Left renal pelvis (tissue), 4 donors: ENCODE measurements at places on chromosomes 11 and 22.
A peak's percentile ranks its signal among the peaks of the same experiment; 100 is the strongest.

DNA sequence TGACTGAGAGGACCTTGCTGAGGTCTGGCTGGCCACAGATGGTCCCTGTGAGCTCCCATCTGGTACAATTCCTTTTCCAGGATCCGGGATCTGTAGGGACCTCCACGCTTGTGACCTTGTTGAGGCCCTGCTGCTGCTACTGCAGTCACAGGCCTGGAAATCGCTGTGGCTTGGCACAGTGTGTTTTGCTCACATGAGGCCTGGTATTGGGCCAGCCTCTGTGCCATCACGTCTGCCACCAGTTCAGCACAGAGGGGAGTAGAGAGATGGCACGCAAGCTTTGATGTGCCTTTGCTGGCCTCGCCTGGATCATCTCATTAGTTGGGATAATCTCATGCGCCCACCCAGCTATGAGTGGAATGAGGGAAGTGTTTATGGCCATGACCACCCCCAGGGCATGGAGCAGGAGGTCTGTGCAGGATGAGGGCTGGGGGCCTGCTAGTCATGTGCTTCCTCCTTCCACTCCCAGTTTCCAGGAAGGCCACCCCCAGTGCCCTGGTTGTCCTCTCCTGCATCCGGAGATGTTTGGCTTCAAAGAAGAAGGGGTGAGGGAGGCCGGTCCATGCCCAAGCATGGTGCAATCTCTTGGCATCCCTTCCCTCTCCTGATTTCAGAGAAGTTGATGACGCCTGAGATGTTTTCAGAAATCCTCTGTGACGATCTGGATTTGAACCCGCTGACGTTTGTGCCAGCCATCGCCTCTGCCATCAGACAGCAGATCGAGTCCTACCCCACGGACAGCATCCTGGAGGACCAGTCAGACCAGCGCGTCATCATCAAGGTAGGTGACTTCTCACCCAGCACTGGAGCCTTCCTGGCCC lies 22.4 kb downstream of the DERL3 start:
- no peak for DNase-seq

DNA sequence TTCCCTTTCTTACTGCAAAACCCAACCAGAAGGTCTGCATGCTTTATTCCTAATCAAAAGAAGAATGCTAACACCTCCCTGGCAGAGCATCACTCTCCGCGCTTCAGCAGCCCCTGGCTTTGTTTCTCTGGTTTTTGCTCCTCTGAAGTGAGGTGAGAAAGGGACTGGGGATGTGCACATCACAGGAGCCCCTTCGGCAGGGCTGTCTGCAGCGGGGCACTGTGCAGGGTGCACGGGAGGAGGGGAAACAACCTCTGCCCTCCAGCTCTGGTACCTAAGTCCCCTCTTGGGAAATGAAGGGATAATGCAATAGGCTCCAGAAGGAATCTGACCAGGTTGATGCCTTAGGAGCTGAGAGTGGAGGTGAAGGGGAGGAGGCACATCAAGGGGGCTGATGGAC lies 312.7 kb downstream of the NTM start:
- no peak for DNase-seq

- DNase-seq: no peak
These were observed 8.0 kb upstream of the CD82 start for GRCh38 chr11:44557464-44557863.

- no peak for DNase-seq
These were observed at the start of gene PGAP2 for GRCh38 chr11:3807909-3808860. Gene PGAP2, plus strand, starts transcription at chr11:3808560. Its CDS starts 2,700 bp downstream, at chr11:3811260.

DNA sequence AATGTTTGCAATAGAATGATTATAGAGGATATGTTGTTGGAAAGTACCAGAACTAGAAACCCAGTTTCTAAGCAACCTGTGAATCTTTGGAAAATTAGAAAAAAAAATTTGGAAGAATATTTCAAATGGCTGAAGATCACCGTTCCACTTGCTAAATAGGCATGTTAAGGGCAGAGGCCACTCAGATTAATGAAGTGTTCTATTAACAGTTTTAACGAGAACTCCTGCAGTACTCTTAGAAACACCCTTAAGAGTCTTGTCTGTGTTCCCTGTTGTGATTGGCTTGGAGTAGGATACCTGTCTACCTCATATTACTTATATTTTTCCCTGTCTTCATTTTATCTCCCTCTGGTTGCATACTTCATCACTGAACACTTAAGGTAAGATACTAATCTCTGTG lies 4.6 kb downstream of the C11orf54 start:
- DNase-seq: no peak

DNA sequence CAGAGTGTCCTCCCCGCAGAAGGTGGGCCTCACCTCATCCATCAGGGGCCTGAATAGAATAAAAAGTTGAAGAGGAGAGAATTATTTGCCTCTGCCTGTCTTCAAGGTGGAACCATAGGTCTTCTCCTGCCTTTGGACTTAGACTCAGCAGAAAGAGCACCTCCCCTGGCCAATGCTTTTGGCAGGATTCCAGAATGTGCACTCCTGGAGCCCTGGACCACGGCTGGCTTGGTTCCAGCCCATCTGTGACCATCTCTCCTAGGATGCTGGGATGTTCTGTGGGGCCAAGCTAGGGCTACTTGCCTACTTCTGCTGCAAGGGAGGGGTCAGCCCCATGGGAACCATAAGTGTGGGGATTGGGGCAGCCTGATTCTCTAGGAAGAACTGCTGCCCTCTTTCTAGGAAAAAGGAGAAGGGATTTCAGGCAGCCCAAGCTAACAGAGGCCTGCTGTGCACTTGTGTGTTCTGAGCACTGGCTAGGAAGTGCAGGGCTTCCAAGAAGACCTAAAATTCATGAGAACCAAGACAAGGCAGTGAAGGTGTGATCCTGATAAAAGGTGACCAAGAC lies 32.2 kb upstream of the SHANK2 start:
- DNase-seq: no peak

DNA sequence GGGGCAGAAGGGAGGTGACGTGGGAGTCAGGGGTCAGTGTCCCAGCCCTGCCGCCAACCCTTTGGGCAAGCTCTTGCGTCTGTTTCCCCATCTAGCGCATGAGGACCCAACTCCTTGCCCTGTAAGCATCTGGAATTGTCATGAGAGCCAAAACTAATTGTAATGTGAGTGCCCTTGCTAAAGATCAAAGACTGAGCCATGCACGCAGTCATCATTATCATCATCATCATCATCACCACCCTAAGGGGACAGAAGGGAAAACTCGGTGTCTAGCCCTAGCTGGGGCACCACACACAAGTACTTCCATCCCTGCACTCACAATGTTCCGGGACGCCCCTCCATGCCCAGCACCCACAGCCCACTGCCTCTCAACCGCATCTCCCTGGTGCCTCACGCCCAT lies 2.5 kb downstream of the LIF start:
- no peak for DNase-seq

- DNase-seq: no peak
These were observed 740 bp downstream of the EML3 start for GRCh38 chr11:62611705-62612365.

GRCh38 chr11:8093931-8094575 lies 13.0 kb downstream of the TUB start:
- DNase-seq: no peak

- no peak for DNase-seq
These were observed 97.7 kb downstream of the LARGE2 start for GRCh38 chr11:46020084-46020599.

GRCh38 chr11:59999691-60000090 lies 17.3 kb upstream of the OOSP4B start:
- no peak for DNase-seq

DNA sequence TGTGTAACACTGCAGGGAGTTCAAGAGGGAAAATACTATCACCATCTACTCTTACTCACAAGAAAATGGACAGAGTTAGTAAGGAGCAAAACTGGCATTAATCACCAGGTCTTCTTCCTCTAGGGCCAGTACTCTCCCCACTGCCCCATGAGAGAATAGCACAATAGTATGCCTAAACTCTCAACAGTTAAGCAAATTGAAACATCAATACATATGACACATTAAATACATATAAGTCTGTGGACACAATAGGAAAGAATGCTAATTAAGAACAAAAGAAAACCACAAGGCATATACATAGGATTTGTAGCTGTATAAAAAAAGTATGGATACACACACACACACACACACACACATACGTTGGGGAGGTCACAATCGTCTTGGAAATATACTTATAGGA lies 197.9 kb upstream of the BDNF start:
- no peak for DNase-seq

- DNase-seq: no peak
These were observed 1075.3 kb downstream of the TBC1D22A start for GRCh38 chr22:47837703-47838102.

- DNase-seq: no peak
These were observed 19.5 kb downstream of the MYBPC3 start for GRCh38 chr11:47332791-47333525.

DNA sequence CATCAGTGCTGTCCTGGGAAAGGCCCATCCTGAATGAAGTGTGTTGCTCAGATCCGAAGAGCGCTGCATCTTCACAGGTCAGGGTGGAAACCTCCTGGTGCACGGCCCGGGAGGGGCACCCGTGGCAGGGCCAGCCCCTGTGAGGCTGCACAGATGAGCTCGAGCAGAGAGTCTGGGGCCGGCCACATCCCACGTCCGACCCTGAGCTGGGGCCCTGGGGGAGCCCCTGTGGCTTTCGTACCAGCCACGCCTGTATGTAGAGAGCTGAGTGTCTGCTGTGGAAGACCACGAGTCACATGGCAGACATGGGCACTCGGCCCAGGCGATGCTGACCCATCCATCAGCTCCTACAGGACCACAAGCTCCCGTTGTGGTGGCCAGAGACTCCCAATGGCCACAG lies 24.9 kb upstream of the SEPTIN5 start:
- DNase-seq: no peak

DNA sequence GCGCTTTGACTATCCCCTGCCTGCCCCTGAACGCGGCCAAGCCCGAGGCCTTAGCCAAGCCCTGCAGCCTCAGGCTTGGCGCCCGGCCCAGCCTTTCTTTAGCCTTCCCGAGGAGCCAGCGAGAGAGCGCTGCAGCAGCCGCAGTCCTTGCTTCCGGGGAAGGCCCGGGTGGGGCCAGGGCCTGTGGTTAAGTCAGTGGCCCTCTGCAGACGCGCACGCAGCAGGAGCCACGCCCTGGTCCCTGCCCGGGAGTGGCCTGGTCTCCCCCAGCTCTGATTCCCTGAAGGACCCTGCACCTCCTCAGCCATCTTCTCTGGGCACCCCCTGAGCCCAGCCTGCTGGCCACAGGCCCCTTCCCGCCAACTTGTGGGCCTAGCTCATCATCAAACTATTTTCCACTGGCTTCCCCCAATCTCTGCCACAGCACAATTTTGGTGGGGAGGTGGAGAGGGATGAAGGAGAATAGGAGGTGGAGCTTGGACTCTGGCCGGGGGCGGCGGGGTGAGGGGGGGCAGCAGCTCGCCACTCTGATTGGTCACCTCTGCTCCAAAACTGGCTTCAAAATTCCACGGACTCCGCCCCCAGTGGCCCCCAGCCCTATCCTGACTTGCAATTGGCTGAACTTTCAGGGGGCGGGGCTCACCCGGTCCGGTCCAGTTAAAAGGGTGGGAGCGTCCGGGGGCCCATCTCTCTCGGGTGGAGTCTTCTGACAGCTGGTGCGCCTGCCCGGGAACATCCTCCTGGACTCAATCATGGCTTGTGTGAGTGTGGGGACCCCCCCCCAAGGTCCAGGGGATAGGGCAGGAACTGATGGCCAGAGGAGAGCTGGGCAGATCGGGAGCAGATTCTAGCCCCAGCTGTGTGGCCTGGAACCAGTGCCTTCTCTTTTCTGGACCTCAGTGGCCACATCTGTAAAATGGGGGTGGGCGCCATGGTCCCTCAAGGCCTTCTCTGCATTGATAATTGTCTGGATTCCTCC lies at the start of gene LGALS1:
TSS of gene LGALS1 (plus strand) at position 686 of the 979 bp plus-strand sequence. CDS start at position 753, 67 bp downstream.
- peak; percentile 67 for DNase-seq

GRCh38 chr11:59222464-59223060 lies 9.8 kb upstream of the MPEG1 start:
- DNase-seq: no peak

GRCh38 chr11:65204143-65204542 lies 22.4 kb downstream of the CAPN1 start:
- DNase-seq: no peak

- DNase-seq: no peak
These were observed 111.5 kb upstream of the E2F8 start for GRCh38 chr11:19352072-19352770.

DNA sequence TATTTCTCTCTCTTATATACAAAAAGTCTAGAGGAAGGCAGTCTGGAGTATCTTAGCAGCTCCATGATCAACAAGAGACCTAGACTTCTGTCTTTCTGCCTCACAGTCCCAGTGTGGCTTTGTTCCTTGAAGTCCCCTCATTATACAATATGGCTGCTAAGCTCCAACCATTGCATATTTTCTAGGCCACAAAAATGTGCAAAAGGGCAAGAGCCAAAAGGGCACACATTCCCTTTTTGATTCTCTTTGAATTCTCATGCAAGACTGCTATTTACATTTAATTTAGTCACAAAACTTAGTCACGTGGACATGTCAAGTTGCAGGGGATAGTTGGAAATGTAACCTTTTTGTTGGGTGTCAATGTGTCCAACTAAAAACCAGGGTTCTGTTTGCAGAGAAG lies 64.2 kb upstream of the OLFML1 start:
- no peak for DNase-seq

DNA sequence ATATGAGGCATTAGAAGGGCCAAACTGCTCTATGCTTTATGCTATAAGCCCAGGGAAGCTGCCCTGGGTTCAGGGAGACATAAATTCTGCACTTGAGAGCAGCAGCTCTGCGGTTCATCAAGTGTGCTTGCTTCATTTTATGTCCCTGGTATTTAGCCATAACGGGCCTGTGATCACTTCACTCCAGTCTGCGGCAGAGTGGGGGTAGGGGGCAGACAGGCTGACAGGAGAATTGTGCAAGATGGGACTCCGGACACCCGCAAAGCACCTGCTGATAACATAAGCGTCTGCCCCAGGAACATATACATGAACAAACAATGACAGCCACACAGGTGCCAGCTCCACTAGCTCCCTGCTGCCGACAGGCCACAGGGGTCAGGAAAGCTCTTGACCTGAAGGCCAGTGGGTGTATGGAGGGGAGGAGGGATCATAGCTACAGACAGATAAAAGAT lies 56.1 kb downstream of the SMCO4 start:
- DNase-seq: no peak

DNA sequence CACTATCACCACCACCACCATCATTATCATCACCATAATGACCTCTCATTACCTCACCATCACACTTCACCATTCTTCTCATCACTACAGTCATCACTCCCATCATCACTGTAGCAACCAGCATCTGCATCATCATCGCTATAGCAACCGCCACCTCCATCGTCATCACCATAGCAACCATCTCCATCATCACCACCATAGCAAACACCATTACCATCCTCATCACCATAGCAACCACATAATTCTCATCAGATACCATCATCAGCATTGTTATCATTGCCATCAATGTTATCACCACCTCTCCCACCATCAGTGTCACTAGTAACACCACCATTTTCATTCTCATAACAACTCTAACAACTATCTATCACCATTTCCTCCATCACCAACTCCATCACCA lies 23.1 kb upstream of the CD82 start:
- DNase-seq: no peak

DNA sequence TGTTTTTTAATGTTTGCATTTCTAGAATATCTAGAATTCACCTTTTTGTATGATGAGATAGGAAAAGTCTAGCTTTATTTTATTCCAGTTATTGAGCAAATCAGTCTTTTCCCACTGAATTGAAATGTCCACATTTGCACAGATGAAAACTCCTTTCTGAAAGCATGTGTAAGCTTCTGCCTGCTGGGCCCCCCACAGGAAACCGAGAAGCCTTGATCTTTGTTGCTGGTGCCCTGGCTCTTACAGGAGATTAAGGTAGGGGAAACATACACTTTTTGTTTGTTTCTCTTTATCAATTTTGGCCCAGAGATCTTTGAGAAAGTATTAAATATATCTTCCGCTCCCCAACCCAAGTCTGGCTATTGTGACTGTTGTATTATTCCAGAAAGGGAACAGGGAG lies 87.2 kb upstream of the GNAZ start:
- DNase-seq: no peak

- DNase-seq: no peak
These were observed 595.1 kb upstream of the CCDC179 start for GRCh38 chr11:23455321-23455891.
